A549 treated with CORT108297 at 1 μM for 4 hours (cell line): ENCODE measurements at places on chromosomes 7 and 10. TPM values are rescaled to one million over a fixed set of nuclear protein-coding genes. Genes with fewer than 3 reads are reported as not detected.

Gene UFSP1
- 3.7 to 7.5 TPM (median 5.2 TPM) in 5 replicates for total RNA-seq

Gene EPO
- not detected in 5 replicates for total RNA-seq

Gene TDRD1
- not detected in 5 replicates for total RNA-seq

Gene PRKAR2B
- total RNA-seq: 2.5 to 3.9 TPM (median 3.2 TPM) in 5 replicates

Gene HABP2
- total RNA-seq: 0.07 to 0.15 TPM (median 0.12 TPM) in 5 replicates

Gene TYW1
- total RNA-seq: 14.3 to 17.8 TPM (median 15.1 TPM) in 5 replicates
